KBM-7 (cell line): ENCODE measurements at places on chromosomes 13 and 19.
A peak's percentile ranks its signal among the peaks of the same experiment; 100 is the strongest.

DNA sequence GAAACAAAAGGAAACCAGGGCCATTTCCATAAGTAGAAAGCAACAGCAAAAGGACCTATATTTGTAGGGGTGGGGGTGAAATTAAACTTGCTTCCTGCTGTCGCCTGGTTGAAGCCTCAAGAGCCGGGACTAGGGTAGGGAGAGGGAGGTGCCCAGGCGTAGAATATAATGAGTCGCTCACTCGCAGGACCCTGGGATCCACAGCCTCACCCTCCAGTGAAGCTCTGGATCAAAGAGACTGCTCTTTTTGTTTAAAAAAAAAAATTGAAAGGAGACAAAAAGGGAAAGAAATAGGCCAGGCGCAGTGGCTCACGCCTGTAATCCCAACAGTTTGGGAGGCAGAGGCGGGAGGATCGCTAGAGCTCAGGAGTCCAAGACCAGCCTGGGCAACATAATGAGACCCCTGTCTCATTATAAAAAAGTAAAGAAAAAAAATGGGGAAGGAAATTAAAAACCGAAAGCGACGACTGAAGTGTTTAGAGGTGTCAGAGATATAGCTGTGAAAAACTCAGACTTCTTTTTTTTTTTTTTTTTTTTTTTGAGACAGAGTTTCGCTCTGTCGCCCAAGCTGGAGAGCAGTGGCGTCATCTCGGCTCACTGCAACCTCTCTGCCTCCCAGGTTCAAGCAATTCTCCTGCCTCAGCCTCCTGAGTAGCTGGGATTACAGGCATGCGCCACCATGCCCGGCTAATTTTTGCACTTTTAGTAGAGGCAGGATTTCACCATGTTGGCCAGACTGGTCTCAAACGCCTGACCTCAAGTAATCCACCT, 10.9 kb upstream of the ADGRE5 start:
- peak; percentile 83 for DNase-seq

DNA sequence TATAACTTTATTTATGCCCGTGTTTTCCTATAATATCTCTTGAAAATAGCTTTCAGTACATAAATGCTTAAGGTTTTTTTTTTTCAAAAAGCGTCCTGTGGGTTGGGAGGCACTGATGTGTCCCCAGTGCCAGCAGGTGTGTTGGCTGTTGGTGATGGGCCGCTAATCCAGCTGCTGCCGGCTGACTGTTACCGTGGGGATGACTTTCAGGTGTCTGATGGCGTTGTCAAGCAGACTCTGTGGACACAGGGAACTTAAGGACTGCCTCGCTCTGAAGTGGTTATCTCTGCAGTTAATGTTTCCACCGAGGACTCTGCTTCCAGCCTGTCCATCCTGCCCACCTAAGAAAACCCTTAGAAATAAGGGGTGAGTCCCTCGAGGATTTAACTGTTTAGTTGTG, 94.5 kb downstream of the ANKRD10 start:
- no peak for DNase-seq

DNA sequence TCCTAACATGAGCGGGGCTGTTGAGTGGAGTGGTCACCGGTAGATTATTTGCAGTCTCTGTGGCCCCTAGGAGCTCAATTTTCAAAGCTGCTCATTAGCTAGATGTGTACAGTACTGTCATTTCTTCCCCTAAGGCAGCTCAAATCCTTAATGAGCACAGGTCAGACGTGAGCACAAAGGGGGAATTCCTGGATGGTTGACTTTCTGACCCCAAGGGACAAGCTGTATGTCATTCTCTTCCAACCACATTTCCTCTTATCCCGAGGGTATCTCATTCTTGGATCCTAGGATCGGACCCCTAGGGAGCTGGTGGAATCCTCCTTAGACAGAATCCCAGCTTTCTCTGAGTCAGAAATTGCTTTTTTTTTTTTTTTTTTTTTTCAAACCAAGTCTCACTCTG, 5.7 kb upstream of the OR7G3 start:
- no peak for DNase-seq

DNA sequence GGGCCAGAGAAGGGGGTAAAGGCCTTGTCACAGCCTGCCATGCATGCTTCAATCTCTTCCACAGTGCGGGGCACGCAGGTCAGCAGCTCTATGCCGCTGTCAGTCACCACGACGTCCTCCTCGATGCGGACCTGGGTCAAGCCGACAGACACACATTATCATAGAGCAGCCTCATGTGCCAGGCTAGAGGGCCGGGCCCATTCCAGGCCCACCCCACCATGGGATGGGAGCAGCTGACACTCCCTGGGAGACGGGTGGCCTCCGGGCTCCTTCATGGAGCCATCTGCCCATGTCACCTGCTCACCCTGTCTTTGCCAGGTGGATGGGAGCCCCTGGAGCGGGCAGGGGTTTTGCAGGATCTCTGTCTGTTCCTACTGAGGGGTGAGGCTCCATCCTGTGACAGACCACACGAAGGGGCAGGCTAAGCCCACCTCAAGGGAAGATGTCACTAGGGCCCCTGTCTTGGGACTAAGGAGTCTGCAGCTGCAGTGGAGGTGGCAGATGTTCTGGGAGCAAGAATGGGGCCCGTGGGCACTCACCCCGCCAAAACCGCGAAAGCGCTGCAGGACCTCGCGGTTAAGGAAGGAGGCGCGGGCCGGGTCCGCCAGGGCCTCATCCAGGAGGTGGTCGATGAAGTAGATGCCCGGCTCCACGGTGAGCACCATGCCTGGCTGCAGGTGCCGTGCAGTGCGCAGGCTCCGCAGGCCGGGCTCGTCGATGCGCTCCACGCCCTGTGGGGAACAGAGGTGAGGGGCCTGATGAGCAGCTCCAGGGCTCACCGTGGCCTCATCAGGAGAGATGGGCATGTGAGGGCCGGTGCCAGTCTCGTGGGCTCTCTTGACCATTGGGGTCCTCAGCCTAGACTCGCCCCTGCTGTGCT, 14.1 kb downstream of the CEBPG start:
- DNase-seq: no peak

DNA sequence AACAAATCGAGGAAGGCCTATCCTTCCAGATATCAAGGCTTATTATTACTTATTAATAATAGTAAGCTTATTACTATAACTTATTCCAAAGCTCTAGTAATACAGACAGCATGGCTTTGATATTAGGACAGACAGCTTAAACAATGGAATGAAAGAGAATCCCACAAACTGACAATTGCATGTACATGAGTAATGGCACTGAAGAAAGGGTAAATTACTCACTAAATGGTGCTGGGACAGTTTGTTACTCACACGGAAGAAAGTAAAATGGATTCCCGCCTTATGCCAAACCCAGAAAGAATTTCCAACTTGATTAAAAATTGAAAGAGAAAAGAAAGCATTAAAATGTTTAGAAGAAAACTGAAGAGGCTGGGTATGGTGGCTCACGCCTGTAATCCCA, 60.3 kb downstream of the MIPEP start:
- DNase-seq: no peak

DNA sequence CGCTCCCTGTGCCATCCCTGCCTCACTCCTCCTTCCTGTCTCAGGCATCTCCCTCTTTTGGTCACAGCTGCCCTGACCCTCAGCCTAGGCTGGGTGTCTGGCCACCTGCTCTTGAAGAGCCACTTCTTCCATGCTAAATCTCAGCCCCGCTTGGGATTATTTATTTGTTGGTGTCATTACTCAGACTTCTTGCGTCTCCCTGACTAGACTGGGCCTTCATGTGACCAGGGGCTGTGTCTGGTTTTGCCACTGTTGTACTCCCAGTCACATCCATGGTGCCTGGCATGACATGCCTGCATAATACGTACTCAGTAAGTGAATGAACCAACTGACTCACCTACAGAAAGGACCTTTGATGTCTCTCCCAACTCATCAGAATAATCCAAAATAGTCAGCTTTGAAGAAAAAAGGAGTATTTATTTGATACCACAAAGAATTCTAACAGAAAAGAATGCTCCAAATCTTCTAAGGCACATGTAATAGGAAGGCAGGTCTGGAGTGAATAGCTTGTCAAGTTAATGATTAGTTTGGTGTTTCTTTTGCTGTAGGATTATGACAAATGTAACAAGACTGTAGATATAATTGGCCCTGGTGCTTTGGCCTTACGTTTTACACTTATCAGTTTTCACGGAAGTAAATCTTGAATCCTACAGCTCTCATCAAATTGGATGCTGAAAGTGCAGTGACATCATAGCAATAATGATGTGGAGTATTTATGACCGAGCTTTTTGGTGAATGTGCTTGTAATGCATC, 84.0 kb downstream of the ALOX5AP start:
- DNase-seq: no peak

- DNase-seq: no peak
Measured at GRCh38 chr13:110518571-110518970, 43.0 kb downstream of the RAB20 start.

DNA sequence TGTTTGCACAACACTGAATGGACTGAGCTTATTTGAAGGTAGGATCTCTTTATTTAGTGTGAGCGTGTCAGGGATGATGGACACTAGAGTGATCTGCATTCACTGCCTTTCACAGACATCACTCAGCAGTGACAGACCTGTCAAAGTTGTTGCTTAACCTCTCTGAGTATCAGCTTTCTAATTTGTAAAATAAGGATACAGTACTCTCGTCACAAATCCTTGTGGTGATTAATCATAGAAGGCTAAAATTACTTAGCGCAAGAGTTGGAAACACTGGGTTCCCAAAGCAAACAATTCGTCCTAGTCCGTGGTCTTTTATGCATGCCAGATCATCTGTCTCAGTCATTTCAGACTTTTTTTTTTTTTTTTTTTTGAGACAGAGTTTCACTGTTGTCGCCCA, 16.6 kb downstream of the CARD8 start:
- DNase-seq: no peak

- DNase-seq: no peak
Measured at GRCh38 chr13:106534639-106535551, 567 bp downstream of the EFNB2 start.

DNA sequence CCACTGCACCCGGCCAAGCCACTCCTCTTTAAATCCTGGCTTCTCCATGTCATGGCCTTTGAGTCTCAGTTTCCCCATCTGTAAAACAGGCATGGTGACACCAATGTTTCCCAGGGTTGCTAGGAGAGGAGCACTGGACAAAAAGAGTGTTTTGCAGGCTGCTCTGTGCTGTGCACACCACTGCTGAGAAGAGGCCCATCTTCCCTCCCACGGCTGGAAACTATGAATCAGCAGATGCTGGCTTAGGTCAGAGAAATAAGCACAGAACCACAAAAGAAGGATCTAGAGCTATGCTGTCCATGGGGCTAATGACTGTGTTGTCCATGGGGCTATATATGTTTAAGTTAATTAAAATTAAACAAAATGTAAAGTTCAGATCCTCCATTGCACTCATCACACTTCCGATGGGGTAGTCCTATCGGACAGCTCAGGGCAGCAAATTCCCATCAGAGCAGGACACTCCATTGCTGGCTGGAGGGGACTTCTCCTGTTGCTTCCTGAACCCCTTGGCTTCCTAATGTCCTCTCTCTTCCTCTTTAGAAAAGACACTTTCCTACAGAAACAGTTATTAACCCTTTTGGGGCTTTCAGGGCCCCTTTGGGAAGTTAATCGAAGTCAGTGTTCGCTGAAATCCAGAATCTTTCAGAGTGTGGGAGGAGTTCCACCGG, 37.1 kb downstream of the TSHZ3 start:
- DNase-seq: no peak

- DNase-seq: no peak
Measured at GRCh38 chr13:112845511-112846144, 123.4 kb upstream of the MCF2L start.

- DNase-seq: no peak
Measured at GRCh38 chr13:40228496-40228895, 437.9 kb downstream of the FOXO1 start.

- DNase-seq: no peak
Measured at GRCh38 chr13:98997738-98998641, 20.1 kb upstream of the DOCK9 start.

DNA sequence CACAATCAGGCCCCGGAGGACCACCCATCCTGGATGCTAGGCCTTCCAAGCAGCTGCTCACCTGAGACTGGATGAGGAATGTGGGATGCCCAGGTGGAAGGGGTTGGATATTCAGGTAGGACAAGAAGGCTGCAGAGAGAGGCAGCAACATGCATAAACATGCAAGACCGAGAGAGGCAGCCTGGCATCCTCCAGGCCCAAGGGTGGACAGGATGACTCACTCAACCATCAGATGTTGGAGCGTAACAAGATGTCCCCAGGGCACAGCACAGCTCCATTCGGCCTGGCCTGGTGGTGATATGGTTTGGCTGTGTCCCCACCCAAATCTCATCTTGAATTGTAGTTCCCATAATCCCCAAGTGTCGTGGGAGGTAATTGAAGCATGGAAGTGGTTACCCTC, 10.0 kb upstream of the CABP5 start:
- no peak for DNase-seq

- DNase-seq: no peak
Measured at GRCh38 chr13:41418027-41418426, 39.3 kb upstream of the RGCC start.

DNA sequence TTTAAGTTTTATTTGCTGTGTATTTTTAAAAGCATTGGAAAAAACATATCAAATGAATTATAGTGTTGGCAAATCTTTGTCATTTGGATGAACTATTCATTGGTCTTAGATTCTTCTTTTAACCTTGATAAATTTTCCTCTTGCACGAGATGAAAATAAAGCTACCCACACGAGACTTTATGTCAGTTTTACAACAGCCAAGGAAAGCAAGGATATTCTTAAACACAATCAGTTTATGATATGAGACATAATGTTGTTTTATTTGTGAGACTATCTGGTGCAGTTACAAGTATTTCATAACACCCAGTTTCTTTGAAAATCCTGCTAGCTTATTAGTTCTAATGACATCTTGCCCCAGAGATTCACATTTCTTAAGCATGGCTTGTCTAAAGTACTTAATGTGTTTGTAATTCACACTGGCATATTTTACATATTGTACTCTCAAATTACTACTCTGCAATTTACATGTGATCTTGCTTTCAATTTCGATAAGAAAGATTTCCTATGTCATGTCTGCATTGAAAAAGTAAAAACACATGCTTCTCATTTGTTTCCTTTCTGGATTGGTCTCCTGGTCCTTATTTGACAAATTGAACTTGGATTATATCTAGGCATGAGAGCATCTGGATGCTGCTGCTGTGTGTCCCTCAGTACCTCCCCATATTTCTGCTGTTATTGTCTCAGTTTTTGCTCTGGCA, 955.5 kb upstream of the PCDH9 start:
- DNase-seq: no peak

GRCh38 chr13:18948012-18948663, 233.5 kb downstream of the TUBA3C start:
- DNase-seq: no peak

DNA sequence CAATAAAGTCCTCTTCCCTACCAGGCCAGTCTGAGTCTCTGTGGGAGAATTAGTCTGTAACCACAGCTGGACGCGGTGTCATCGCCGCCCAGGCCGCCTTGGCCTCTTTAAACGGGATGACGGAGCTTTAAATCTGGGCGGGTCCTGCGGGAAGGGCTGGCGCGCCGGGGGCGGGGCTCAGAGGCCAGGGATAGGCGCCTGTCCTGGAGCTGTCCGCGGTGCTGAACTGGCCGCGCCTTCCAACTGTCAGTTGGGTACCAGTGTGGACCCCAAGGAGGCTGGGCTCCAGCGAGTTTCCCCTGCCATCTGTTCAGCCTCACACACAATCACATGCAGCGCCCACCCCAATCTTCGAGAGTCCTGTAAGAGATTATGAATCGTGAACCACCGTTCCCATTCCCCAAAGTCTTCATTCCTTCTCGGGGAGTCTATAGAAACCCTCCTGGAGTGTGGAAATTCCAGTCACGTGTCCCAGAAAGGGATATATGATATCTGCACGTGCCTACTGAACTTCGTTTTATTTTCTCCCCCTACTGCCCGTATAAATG, 11.5 kb downstream of the APLP1 start:
- DNase-seq: peak; percentile 89

- DNase-seq: no peak
Measured at GRCh38 chr19:33957804-33958203, 161.1 kb downstream of the KCTD15 start.
